ENCODE measurements at places on chromosomes 3 and 15. TPM values are rescaled to one million over a fixed set of nuclear protein-coding genes. Genes with fewer than 3 reads are reported as not detected.

GRCh38 chr3:9400616-9401015 lies 3.2 kb downstream of the SETD5 start:
- DNase-seq = no peak

GRCh38 chr3:54897028-54897711 lies 30.7 kb downstream of the LRTM1 start:
- peak; percentile 83 for DNase-seq

The CYP11A1 gene
- total RNA-seq = 2.1 TPM

DNA sequence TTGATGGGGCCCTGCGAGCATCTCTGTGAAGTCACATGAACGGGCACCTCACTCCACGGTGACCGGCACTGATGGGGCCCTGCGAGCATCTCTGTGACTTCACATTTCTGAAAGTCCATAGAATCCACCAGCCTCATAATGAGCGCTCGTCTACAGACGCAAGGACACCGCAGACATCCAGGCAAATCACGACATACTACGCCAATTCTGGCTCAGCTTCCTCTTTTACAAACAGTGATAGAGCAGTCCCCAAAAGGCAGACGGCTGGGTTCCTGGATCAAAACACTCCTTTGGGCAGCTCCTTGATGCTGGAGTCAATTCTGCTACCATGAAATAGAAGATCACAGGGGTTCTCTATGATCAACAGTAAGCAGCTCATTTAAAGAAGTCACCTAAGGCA lies 125.4 kb downstream of the XXYLT1 start:
- no peak for DNase-seq

DNA sequence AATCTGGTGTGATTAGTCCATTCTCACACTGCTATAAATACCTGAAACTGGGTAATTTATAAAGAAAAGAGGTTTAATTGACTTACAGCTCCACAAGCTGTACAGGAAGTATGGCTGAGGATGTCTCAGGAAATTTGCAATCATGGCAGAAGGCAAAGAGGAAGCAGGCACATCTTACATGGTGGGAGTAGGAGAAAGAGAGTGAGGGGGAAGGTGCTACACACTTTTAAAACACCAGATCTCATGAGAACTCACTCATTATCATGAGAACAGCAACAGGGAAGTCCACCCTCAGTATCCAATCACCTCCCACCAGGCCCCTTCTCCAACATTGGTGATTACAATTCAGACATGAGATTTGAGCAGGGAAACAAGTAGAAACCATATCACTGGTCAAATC lies 24.0 kb upstream of the ACP3 start:
- DNase-seq = no peak

The AMOTL2 gene
- 300 TPM for total RNA-seq

- DNase-seq = no peak
These were observed 146.9 kb downstream of the RAB11A start for GRCh38 chr15:66016199-66016598.

- no peak for DNase-seq
These were observed 23.2 kb downstream of the LIPC start for GRCh38 chr15:58454950-58455401.

The IQCF6 gene
- total RNA-seq = not detected

DNA sequence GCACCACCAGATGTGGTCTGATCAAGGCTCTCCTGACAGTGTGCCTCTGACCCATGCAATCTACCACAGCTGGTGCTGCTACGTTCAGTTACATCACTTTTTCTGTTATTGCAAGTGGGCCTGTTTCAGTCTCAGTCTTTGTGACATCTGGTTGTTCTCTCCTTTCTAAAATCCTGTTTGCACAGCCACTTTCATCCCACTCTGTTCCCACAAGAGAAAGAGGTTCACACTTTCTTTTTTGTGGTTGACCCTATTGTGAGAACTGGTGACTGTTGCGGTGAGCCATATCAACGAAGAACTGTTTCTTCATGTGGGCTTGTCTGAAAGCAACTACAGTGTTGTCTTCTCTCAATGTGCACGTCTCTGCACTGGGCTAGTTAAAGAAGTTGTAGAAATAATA lies 342.8 kb upstream of the ARPP21 start:
- DNase-seq = no peak

The CHRNA7 gene
- not detected for total RNA-seq

The UROC1 gene
- total RNA-seq = not detected

- DNase-seq = no peak
These were observed 450.9 kb upstream of the THRB start for GRCh38 chr3:24945563-24945962.

GRCh38 chr15:45314960-45315359 lies 62.9 kb downstream of the SLC28A2 start:
- no peak for DNase-seq

GRCh38 chr3:125175295-125176078 lies 37.1 kb downstream of the SLC12A8 start:
- DNase-seq = no peak

- peak; percentile 66 for DNase-seq
These were observed 188.7 kb downstream of the UBE3A start for GRCh38 chr15:25250011-25250596.

DNA sequence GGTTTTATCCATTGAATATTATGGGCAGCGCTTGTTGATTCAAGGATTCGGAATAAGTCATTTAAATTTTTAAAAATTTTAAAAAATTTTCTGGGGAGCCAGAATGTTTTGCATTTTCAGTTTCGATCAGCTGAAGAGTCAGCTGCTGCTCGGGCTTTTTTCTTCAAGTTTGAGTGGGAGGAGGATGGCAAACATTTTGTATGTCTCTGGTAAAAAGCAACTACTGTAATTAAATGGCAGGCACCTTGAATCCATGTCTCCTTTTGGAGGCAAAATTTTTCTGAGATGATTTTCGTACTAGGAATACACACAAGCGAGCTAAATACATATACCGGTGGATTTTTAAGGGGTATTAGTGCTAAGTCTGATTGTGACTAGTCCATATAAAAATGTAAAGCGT lies 612 bp downstream of the C3orf38 start:
- DNase-seq = no peak

The BNC1 gene
- total RNA-seq = 3.3 TPM

- DNase-seq = no peak
These were observed 20.1 kb downstream of the CCDC13 start for GRCh38 chr3:42752961-42753360.

DNA sequence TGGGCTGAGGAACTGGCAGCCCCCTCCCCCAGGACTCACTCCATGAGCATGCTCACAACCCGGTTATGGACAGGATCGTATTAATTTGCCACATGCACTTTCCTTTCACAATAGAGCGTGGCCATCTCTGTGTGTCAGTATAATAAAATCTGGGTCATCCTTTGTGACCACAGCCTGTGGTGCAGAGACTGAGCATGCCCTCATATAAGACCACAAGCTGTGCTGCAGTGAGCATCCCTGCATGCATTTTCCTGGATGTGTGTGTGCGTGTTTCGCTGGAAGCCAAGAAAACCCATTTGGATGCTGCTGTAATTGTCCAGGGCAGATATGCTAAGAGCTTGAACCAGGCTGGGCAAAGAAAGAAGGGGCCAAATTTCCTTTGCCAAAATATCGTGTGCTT lies 39.7 kb downstream of the CYP11A1 start:
- no peak for DNase-seq

GRCh38 chr3:30226601-30227151 lies 379.7 kb upstream of the TGFBR2 start:
- no peak for DNase-seq

DNA sequence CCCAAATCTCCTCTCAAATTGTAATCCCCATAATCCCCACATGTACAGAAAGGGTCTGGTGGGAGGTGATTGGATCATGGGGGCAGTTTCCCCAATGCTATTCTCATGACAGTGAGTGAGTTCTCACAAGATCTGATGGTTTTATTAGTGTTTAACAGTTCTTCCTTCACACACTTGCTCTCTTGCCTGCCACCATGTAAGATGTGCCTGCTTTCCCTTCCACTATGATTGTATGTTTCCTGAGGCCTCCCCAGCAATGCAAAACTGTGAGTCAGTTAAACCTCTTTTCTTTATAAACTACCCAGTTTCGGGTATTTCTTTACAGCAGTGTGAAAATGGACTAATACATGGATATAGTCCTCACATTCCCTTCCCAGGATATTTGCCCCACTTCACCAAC lies 126.7 kb upstream of the SPATA12 start:
- DNase-seq = no peak

The A4GNT gene
- total RNA-seq = not detected

The NR1I2 gene
- total RNA-seq = not detected

The PTX3 gene
- 537 TPM for total RNA-seq

DNA sequence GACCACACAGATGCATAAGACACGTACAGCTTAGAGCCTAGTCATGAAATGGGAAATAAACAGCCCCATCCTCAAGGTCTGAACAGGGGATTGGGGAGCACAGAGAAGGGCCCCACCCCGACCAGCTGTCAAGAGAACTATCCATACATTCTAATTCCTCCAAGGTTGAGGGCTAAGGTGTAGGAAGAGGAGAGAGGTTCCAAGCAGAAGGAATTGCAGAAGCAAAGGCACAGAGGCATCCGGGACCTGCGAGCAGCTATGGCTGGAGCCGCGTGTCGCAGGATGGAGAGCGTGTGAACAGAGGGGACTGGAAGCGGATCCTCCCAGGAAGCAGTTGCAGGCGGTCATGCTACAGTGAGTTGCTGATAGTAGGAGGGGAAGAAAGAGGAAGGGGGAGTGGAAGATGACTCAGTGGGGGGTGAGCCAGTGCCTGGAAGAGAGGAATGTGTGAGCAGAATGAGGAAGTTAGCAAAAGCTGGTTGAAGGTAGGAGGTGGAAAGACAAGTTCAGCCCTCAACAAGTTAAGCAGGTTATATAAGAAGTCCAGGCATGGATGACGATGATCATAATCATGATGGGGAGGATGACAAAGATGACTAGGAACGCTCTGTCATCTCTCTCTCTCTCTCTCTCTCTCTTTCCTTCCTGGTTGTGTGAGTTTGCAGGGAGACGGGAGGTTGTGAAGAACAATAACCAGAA lies 89.7 kb downstream of the LIPC start:
- no peak for DNase-seq

DNA sequence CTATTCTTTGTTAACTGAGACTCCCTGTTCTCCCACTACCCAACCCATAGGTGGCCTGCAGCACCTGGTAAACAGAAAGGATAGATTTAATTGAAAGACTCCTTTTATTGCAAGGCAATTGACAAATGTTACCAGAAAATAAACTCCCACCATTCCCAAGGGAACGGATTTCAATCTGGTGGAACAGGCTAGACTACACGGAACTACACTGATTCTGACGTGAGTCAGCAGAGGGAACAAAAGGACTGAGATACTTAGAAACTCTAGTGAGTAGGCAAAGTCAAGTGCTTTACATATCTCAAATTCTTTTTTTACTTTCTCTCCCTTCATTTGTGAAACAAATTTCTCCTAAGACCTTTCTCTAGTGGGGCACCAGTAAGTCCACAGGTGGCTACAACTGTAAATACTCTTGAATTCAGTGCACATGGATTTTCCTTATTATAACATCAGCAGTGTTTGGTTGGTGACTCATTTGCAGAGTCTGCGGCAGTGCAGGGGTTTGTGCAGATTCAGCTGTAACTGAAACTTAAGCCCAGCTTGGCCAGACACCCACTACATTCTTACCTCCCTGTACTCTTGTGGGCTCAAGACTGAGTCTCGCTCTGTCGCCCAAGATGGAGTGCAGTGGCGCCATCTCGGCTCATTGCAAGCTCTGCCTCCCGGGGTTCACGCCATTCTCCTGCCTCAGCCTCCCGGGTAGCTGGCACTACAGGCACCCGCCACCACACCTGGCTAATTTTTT lies 34.3 kb upstream of the PLSCR2 start:
- peak; percentile 67 for DNase-seq

DNA sequence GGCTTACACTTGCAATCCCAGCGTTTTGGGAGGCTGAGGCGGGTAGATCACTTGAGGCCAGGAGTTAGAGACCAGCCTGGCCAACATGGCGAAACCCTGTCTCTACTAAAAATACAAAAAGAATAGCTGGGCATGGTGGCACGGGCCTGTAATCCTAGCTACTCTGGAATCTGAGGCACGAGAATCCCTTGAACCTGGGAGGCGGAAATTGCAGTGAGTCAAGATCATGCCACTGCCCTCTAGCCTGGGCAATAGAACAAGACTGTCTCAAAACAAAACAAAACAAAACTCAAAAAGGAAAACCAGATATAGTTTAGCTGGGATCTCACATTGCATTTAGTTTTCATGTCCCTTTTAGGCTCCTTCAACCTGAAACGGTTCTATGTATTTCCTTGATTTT lies 2.9 kb upstream of the USP50 start:
- DNase-seq = no peak

The TM4SF18 gene
- 0.29 TPM for total RNA-seq

- DNase-seq = no peak
These were observed 129.0 kb downstream of the SEMA6D start for GRCh38 chr15:47846128-47846868.

The PLA2G4F gene
- not detected for total RNA-seq

The GOLGA6A gene
- total RNA-seq = under 0.01 TPM

DNA sequence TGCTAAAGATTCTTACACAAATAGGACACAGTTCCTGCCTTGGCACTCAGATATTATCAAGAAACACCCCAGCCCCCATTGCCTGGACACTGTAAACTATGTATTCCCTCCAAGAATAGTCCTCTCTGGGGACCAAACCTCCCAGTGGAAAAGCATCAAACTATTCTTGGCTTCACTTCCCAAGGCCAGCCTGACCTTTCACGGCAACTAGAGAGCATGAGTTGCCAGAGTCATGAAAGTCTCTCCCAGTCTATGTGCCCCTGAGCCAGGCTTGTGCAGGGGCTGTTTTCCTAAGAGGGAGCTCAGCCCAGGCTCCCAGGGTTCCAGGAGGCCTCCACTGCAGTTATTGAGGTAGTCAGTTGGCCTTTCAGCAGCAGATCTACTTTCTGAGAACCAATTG lies 251.9 kb upstream of the TGFBR2 start:
- DNase-seq = no peak

DNA sequence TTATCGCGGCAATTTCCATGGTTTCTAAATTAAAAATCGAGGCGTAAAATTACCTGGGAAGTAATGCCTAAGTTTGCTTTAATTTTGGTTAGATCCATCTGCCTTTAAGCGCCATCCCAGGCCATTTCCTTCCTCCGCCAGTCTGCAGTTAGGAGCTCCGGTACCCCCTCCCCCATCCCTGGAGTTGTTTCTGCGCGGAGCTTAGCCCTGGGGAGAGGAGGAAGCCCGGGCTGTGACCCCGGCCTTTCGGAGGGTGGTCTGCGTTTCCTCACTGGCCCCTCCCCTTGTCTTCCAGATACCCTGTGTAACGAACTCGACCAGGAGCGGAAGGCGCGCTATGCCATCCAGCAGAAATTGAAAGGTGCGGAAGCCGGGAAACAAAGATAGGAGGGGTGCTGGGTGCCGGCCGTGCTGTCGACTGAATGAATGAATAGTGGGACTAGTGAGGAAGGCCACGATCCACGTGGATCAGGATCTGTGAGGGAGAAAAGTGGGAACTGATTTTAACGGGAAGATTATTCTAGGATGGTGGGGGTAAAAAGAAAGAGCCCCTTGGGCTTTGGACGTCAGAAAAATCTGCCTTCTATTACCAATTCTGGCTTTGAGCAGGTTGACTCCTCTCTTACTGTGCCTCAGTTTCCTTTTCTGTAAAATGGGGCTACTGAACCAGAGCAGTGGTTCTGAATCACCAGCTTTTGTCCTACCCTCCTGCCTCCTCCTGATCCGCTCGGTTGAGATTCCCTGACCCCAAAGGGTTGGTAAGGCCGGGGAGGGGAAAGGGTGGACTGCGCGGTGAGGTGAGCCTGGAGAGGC lies 6.7 kb downstream of the RNU6-1 start:
- peak; percentile 64 for DNase-seq

Measured in osteoblast (primary cell).